NAMALWA (cell line): ENCODE measurements at places on chromosomes 16 and 17.

DNA sequence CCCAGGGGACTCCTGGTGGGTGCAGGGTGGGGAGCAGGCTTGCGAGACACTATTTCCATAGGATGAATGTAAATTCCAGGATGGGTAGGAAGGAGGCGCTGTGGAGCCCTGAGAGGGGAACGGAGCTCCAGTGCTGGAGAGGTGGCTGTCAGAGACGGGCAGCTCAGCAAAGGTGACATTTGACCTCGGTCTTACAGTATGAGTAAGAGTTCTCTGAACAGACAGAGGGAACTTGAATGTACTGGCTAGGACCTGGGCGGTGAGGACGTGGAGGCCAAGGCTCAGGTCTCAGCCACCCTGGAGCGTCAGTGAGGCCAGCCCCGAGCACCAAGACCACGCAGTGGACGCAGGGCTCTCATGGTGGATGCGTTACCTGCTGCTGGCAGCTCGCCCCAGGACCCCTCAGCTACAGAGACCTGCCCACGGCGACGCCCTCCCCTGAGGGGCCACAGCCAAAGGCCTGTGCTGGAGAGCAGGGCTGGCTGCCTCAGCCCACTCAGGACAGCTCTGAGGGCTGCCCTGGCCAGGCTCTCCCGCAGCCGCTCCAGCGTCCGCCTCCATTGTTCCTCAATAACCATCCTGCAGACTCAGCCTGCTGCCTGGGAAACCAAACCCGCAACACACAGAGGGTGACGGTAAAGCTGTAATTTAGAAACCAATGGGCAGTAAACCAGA, 65.9 kb upstream of the TNRC6C start:
- peak; percentile 45 for DNase-seq

- peak; percentile 30 for DNase-seq
Measured at GRCh38 chr16:24045641-24046040, 209.9 kb downstream of the PRKCB start.

DNA sequence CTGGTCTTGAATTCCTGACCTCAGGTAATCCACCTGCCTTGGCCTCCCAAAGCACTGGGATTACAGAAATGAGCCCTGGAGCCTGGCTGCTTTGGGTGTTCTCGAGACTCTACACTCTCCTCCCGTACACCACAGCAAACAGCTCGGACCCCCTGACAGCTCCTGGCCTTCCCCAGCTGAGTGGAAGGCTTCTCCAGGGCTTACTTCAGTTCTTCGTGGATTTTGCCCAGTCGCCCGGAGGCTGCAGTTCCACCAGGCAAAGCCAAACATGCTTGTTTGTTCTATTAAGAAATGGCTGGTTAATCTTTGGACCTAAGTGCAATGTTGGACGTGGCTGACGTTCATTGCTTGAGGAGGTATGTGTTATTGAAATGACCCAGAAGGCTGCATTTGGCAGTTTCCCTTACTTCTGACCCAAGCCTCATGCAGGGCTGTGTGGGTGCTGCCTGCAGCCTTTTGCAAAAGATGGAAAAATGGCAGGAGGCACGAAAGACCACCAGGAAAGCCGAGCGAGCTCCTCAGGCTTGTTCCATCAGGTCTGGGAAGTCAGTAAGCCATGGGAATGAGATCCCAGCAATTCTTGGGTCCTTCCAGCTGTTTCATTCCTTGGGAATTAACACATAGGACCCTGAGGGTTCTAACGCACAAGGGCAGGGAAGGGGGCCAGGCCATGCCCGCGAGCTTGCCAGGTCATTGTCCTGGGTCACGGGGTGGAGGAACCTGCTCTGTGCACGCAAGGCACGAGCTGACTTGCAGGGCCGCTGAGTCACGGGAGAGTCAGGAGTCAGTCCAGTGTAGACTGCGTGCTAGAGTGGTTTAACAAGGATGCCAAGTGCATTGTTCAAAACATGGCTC, 23.9 kb upstream of the KLHDC4 start:
- DNase-seq = no peak

GRCh38 chr16:11625769-11626168, 39.0 kb upstream of the LITAF start:
- no peak for DNase-seq

GRCh38 chr16:70615945-70616344, 30.4 kb upstream of the IL34 start:
- no peak for DNase-seq

DNA sequence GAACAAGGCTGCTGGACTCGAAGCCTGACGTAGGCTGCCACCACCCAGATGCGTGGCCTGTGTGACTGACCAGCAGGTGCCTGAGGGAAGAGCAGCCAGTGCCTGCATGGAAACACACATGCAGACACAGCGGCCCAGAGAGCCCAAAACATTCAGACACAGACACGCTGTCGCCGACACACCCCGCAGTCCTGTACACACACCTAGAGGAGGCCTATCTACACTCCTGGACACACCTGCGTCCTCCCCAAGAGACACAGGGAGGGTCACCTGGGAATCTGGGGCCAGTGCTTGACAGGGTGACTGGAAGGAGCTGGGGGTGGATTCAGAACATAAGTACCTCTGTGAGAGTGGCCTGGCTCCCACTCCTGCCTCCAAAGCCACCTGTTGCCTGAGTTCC, 6.1 kb upstream of the TSPOAP1 start:
- DNase-seq = peak; percentile 53

DNA sequence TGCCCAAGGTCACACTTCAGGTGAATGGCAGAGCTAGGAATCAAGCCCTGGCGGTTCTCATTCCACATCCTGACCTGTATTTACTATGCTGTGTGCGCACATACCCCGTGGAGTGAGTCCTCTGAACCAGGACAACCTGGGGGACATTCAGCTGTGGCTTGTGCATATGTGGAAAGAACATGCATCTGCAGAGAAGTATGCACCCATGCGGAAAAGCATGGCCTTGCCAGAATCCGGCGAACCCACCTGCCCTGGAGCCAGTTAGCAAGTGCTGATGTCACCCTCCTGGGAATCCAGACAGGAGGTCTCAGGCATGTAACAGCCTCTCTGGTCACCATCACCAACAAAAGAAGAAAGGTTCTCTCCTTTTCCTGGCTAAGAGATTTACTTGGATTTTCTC, 1.9 kb downstream of the RASL10B start:
- no peak for DNase-seq

GRCh38 chr17:78793968-78794367, 11.9 kb upstream of the CYTH1 start:
- no peak for DNase-seq

DNA sequence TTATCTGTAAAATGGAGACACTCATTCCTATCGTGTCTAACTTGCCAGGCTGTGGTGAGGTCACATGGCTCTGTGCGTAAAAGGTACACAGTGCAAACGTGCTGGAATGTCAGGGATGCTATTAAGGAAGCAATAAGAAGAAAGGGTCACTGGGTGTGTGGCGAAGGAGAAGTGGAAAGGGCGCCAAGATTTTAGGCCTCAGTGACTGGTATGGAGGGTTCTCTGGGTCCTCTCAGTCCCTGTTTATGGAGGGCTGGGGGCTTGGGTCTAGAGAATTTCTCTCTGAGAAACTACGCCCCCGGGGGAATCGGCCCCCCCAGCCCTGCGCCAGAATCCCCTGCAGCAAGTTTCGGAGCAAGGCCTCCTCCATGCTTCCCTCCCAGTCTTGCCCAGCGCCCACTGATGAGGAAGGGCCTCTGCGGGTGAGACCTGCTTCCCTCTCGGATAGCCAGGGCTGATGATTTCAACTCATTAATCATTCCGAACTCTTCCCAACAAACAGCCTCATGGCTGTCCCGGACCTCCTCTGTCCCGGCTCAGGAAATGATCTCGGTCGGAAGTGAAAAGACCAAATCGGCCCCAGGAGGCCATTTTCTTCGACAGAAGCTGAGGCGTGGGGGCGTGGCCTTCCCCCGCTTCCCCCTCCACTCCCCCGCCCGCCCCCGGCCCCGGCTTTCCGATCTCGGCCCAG, 1.2 kb upstream of the HEXIM1 start:
- no peak for DNase-seq

DNA sequence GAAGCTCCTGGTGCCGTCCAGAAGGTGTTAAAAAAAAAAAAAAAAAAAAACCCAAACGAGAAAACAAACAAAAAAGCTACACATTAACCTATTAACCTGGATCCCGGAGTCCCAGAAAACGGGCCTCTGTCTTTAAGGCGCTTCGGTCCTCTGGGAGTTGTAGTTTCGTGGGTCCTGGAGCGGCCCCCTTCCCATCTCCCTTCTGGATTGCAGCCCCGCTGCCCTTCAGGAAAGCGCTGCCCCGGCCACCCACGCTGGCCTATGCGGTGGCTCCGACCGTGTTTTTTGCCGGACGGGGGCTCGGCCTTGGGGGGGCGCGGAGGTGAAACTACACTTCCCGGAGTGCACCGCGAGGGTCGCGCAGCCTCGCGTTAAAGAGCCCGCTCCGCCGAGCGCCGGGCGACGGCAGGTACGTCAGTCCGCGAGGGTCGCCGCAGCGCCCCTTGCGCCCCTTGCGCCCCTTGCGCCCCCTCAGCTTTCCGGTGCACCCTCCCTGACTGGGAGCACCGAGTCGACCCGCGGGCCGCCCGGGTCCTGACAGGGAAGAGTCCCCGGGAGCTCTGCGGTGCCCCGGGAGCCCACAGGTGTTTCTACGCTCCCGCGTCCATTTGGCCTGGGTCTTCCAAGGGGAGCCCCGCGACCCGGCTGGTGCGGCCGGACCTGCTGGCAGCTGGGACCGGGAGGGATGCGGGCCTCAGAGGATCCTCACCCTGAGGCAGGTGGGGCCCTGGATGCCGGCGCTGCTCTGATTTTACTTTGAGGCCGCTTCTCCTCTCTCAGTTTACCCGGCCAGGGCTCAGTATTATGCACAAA, at the start of gene FCSK:
FCSK (plus strand) TSS at position 374 of the 813 bp plus-strand sequence. CDS start 8,596 bp downstream, outside the sequence.
- peak; percentile 78 for DNase-seq

DNA sequence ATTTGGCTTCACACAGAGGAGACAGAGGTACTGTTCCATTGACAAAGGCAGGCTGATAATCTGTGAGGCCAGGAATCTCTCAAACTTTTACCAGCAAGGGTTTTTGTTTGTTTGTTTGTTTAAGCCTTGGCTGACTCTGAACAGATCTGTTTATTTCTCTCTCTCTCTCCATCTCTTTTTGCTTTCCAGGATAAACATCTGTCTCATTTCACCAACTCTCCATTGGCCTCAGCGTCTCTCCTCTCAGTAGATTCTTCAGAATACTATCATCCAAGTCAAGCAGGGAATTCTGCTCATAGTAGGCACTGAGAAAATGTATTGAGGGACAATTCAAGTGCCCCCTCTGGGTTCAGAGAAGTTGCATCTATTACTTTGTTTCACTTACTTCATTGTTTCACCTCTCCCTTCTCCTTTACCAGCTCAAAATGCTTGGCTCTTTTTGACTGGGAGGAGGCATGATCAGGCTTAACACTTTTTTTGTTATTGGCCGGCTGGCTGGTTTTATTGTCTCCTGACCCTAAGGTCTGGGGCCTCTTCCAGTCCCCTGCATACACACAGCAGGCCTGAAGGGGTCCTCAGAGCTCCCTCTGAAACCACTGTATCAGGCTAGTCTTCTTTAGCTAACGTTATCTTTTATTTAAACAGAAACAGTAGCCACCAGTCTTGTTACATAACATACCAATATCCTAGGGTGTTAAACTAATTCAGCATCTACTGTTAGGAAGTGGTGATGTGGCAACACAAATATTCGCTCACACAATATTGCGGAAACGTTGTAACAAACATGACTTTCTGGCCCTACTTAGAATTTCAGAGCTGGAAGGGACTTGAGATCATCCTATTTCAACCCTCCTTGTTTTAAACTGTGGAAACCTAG, 2.0 kb upstream of the YPEL2 start:
- DNase-seq = peak; percentile 85

DNA sequence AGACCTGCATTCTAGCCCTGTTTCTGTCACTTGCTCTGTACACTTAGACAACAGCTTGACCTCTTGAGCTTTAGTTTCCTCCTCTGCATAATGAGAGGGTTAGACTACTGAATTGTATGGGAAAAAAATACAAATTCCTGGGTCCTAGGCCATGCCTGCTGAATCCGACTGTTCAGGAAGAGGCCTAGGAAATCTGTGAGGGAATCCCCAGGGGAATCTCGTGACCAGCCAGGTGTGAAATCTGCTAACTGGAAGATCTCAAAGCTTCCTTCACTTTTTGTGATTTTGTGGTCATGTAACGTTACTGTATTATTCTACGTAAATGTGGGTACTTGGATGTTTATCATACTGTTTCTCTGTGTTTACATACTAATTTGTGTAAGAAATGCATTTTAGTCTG, 58.2 kb downstream of the CYLD start:
- DNase-seq = no peak

DNA sequence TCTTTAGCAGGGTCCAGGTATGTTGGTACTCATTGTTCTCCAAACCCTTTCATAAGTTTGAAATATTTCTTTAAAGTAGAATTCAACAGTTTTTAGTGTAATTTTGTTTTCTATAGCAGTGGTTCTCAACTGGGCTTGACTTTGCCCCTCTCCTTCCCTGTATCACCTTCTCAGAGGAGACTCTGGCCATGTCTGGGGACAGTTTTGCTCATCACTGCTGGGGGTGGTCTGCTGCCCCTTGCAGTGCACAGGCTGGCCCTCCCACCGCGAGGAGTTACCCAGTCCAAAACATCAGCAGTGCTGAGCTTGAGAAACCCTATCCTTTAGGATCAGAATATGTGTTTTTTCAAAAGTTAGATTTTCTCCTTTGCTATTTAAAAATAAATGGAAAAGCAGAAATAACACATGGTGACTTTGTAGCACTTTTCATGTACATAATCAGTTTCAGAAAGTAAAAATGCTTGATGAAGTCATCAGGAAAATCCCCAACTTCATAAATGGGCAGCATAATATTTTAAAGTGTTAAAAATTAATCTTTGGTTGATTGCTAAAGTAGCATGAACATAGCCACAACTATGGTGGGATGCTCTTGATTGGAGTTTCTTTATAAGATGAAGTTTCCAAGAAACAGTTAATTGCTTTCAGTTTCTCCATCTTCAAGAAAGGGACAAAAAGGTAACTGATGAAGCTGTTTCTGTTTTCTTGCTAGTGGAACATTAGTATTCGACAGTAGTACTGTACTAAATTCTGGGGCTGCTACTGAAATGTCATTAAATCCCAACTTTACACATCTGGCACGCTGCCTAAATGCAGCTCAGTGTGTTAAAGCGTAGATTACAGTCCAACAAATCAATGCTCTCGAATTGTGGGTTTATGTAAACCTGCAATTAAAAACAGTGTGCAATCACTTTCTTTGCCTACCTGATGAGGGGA, 70.3 kb downstream of the NETO2 start:
- DNase-seq = no peak

DNA sequence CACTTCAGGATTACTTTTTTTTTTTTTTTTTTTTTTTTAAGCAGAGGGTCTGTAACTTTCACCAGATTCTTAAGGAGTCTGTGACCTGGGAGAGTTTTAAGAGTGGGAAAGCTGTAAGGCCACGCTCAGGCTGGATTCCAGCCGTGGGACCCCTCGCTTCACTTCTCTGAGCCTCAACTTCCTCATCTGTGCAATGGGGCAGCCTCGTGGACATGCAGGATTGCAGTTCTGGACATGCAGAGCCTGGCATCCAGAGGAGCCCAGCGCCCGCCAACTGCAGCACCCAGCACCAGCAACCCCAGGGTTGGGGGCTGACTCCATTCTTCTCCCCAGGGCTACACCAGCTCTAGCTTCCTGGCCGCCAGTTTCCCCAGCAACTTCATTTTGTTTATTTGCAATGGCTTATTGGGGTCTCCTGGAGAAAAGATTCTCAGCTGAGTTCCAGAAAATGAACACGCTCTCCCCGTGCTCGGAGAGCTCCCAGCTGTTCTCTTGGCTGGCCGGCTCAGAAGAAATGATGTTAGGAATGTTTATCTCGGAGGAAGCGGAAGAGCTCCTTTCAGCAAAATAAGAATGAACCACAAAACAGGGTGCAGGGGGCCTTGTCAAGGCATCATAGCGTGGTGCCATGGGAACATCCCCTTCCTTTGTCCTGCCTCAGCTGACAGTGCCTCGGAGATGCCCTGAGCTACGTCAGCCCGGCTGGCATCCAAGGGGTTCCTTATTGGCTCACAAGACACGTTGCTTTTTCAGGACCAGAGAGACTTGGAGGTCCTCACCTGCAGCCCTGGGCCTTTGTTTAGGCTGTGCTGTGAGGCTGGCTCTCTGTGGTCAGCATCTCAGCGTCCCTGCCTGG, 22.9 kb upstream of the ZCCHC14 start:
- DNase-seq = no peak
